ENCODE measurements at places on chromosomes 3 and 15.

- no peak for DNase-seq
Measured at GRCh38 chr3:120227710-120228347, 57.2 kb downstream of the GPR156 start.

DNA sequence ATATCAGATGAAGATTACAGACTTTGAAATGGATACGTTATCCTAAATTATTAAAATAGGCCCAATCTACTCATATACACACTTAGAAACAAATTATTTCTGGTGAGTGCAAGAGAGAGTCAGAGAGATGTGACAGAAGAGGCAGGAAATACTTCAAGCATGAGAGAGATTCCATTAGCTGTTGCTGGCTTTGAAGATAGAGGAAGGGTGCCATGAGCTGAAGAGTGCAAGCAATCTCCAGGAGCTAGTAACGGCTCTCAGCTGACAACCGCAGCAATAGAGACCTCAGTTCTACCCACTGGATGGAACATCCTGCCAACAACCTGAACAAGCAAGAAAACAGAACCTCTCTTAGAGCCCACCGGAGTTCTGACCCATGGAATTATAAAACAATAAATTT is 270.7 kb upstream of the SLITRK3 start:
- no peak for DNase-seq

DNA sequence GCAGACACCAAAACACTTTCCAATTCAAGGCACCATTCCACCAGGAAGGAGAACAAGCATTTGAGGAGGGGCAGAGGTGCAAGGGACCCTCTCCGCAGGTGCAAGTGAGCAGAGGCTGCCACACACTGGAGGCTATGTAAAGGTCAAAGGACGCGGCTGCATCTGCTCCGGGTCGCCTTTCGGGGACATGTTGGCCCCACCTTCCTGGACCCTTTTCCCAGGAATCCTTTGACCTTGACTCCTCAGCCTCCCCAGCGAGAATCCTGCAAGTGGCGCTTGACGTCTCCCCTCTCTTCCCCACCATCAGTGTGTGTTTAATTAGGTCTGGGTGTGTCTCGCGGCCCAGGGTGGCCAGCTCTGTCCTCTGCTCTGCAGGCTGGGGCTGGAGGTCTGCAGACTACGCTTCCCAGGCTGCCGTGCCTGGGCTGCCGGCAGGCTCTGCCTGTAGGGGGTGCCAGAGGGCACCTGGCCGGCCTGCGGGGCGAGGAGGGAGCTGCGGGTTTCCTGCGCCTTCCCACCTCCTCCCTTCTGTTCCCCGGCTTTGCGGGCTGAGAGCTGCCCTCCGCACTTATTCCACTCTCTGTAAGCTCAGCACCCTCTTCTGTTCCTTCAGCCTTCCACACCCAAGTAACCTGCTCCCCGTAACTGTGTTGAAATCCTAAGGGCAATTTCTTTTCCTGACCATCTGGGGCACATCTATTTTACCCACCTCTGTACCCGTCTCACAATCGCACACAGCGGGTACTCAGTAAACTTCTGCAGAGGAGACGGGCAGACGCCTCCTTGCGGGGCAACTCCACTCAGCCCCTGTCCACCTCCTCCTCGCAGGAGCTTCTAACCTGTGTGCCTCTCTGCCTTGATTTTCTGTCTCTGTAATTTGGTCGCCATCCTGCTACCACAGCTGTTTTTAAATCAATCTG is 129.8 kb downstream of the NSMCE3 start:
- DNase-seq, result peak; percentile 32

DNA sequence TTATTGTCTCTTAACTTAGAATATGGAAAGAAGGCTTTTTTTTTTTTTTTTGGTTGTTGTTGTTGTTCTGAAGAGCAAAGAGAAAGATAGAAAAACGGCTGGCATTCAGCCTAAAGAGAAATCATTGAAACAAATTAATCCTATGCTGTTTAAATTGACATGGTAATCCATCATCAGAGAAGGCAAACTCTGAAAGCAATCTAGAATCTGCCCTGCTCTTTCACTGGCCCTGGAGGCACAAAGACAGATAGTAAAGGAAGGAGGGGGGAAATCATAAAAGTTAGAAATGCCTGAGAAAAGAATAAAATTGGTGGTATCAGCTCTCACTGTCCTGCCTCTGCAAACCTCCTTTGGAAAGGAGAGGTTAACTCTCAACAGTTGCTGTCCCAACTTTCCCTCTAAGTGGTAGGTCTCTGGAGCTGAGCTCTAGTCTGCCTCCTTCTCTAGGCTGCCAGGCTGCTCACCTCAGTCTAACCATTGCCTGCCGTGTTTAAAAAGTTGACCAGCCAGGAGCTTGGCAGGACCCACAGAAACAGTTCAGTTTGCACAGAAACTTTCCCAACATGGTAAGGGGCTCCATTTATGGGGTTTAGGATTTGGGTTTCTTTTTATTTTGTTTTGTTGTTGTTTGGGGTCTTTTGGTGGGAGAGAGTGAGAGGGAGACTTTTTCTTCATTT is 13.4 kb upstream of the NR2F2 start:
- DNase-seq, result no peak

GRCh38 chr3:14925729-14926591 is 21.4 kb upstream of the NR2C2 start:
- no peak for DNase-seq

GRCh38 chr3:4401441-4401840 is 65.6 kb downstream of the SUMF1 start:
- no peak for DNase-seq

DNA sequence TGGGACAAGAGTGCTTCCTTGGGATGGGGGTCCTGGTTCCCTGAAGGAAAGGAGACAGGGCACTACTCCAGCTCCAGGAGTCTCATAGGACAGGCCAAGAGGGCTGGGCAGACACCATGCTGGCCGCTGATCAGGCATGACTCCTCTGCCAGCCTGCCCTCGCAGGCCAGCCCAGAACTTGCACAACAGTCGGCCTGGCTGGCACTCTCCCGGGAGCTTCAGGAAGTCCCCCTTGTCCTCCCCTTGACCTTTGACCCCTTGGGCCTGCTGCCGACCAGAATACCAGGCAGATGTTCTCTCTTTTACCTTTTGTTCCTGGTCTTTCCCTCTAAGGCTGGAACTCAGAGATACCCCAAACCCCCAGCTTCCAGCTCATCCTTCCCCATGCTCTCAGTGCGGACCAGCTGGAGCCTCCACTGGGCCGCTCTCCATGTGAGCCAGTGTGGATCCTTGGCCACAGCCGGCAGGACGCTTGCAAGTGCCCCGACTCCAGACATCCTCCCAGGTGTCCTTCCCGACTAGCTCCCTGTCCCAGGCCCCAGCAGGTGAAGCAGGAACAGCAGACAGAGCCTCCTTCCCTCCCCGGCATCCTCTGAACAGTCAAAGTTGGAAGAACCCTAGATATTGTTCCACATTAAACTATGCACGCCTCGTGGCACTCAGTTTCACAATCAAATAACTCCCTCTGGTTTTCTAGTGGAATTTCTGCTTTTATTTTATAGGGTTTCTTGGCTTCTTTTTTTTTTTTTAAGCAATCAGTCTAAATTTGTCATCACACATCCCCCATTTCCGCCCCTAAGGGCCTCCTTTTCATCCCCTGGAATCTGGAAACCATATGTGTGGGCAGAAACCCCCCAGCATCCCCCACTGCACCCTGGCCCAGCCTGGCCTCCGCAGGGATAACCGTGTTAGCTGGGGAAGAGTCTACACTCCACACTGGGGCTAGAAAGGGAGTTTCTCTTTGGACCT is 15.7 kb downstream of the VPS18 start:
- no peak for DNase-seq

DNA sequence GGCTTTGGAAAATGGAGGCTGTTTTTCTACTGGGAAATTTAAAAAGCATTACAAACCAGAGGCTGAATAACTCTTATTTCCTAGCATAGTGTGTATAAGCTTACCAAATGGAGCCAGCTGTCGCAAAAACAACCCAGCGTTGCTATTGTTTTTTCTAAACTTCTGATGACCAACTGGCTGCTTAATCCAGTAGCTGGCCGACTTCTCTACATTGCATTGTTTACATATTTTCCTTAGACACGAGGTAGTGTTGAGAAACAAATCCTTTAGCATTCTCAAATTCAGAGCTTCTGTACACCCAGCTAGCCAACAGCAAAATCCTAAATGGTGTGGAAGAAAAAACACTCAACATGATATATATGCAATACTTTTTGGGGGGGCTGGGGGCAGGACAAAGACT is 161.0 kb upstream of the ADAMTS9 start:
- DNase-seq, result no peak

DNA sequence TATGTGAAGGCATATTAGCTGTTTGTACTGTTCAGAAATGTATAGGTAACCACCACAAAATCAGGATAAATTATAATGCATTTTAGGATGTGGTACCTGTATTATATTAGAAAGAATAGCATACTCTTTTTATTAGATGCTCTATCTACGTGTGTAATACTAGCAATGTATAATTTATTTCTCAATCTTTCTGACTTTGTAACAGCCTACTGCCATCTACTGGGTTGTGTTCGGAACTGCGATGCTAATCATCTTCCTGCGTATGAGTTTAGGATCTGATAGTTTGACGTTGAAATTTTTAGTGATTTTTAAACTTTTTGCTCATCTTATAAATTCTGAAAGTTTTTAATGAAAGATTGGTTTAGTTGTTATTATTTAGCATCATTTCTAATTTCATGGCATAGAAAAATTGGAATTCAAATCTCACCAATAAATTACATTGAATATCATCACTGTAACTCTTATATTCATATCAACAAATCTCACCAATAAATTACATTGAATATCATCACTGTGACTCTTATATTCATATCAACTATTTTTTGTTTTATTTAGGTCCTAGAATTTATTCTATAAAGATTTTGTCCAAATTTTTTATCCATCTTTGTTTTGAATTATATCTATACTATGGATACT is 322.7 kb upstream of the ZNF717 start:
- DNase-seq, result no peak

DNA sequence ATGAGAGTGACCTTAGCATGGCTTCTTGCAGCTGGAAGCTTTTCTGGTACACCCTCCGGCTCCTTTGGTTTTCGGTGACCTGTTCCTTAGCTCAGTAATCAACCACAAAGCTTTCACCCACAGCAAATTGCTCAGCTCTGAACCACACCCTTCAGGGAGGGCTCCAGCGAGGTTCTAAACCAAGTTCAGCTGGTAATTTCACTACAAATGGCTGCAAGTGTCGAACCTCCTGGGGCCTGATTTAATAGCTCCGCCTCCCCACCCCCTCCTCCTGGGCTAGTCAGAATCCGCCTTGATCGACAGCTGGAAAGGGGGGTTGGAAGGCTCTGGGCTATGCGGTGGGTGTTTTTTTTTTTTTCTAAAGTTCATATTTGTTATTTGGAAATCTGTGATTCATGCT is 150.9 kb upstream of the MCTP2 start:
- no peak for DNase-seq

All from stimulated activated CD8-positive, alpha-beta memory T cell treated with anti-CD3 and anti-CD28 coated beads, Interleukin-15, amount 100 ng/mL, for 24 hours (primary cell).